ENCODE measurements at places on chromosomes 4 and X. TPM values are rescaled to one million over a fixed set of nuclear protein-coding genes. Genes with fewer than 3 reads are reported as not detected.

Gene CT45A3
- total RNA-seq: not detected

Gene HSFX1
- total RNA-seq: 0.66 TPM

Gene TMEM35A
- total RNA-seq: 11.6 TPM

Gene CENPVL2
- not detected for total RNA-seq

Gene MTNR1A
- total RNA-seq: not detected

Gene FOXR2
- total RNA-seq: not detected

Gene MAGEB2
- not detected for total RNA-seq

Gene GUCY1A1
- total RNA-seq: 23.4 TPM

Gene SMIM10L2A
- 0.66 TPM for total RNA-seq

Gene FHL1
- 180 TPM for total RNA-seq

Gene HPSE
- 0.17 TPM for total RNA-seq

Gene CLDN34
- total RNA-seq: not detected

Gene TFDP3
- not detected for total RNA-seq

Gene MAMLD1
- 0.77 TPM for total RNA-seq

Gene TSPAN7
- total RNA-seq: not detected

Gene RASSF6
- not detected for total RNA-seq

Gene SSX1
- not detected for total RNA-seq

Gene PGAM4
- total RNA-seq: not detected

Gene STATH
- total RNA-seq: not detected

Gene GPR173
- total RNA-seq: 2.3 TPM

Gene TCEANC
- 7.3 TPM for total RNA-seq

Gene CYLC1
- not detected for total RNA-seq

Gene CSAG1
- not detected for total RNA-seq

Gene ERAS
- total RNA-seq: not detected

Gene GRID2
- total RNA-seq: under 0.01 TPM

Gene TMPRSS11E
- total RNA-seq: not detected
